ENCODE measurements at places on chromosomes 6 and 20.

GRCh38 chr20:43490038-43490437 lies 17.5 kb upstream of the L3MBTL1 start:
- no peak for DNase-seq

DNA sequence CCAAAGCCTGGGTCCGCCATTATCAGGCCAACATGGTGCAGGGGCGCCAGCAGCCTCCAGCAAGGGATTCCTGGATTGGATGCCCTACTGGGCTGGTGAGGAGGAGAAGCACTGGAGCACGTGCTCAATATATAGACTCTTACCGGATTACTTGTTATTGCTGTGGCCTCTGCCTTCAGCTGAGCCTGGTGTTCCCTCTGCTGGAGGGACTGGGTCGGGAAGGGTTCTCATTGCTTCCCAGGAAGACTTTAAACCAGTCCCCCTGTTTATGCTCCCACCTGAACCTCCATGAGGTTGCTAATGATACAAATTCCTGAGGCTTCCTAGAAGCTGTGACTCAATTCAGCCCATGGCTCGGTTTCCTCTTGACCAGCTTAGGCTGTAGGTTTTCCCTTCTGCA lies 186.7 kb upstream of the ARID1B start:
- DNase-seq = no peak

DNA sequence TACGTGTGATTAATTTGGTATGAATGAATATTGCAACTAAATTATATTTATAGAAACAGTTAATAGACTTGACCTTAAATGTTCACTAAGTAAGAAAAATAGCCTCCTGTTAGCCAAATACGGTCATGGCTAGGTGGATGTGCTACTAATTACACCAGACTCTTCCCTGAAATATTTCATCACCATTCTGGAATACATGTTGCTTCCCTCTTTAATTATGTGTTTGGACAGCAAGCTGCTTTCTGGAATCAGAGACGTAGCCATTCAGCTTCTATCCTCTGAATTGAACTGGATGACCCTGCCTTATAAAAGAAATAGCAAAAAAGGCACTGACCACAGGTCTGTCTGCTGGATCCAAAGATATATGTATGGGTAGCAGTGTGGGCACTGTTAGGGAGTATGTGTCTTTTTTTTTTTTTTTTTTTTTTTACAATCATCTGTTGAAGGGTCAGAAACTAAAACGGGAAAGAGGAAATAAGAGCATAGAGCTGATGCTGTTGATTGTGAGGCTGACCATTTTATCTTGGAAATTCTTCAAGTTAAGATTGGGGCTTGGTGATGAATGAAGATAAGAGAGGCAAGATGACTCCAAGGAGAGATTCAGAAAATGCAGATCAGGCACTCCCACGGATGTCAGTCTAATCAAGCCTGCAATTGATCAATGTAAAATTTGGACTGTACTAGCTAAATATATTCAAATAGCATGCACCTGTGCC lies 283.2 kb upstream of the HSF2 start:
- DNase-seq = no peak

GRCh38 chr20:47487175-47487917 lies 14.3 kb upstream of the NCOA3 start:
- no peak for DNase-seq

DNA sequence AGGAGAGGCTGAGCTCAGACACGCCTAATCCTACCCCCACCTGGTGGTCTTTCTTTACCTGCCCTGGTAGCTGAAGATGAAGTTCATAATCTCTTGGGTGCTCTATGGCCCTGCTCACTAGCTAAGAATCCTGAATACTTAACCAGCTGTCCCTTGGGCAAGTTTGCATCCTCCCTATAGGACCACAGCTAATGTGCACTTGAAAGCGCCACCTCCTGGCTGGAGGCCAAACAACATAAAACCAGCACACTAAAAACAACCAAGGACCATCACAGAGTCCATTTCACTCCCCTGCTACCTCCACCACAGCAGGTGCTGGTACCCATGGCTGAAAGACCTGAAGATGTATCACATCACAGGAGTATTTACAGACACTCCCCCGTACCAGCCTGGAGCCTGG lies 155.5 kb upstream of the SLC24A3 start:
- no peak for DNase-seq

GRCh38 chr6:167933847-167934246 lies 63.6 kb upstream of the KIF25 start:
- no peak for DNase-seq

- no peak for DNase-seq
These were observed 13.5 kb upstream of the TGM2 start for GRCh38 chr20:38178581-38178980.

GRCh38 chr20:17896771-17897369 lies 71.7 kb downstream of the SNX5 start:
- DNase-seq = no peak
